T follicular helper cell (primary cell): ENCODE measurements at places on chromosomes 5 and 9.

DNA sequence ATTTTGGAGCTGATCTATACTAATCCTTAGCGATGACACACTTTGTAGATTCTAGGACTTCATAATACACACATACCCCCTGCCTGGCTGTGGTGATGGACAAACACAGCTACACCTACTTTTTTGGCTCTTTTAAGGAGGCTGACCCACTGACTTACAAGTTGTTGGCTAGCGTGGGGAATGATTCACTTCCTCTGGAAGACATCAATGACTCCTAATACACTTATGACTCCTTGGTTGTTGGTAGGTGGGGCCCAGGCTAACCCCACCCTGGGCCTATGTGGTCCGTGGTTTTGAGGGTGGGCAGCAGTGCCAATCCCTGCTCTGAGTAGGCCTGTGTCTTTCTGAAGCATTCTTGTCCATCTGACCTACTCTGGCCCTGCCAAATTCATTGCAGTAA is 144.4 kb downstream of the SLC12A2 start:
- no peak for DNase-seq

GRCh38 chr5:64165500-64166200 is at the start of gene RNF180:
Gene RNF180 (plus strand): TSS chr5:64165843. CDS start chr5:64200808, 34,965 bp downstream.
- DNase-seq = no peak

- no peak for DNase-seq
Measured at GRCh38 chr9:35990155-35990554, 32.2 kb upstream of the OR2S2 start.

- DNase-seq = no peak
Measured at GRCh38 chr5:33205727-33206410, 234.9 kb upstream of the TARS1 start.

- no peak for DNase-seq
Measured at GRCh38 chr5:14766584-14766983, 102.1 kb downstream of the OTULIN start.

DNA sequence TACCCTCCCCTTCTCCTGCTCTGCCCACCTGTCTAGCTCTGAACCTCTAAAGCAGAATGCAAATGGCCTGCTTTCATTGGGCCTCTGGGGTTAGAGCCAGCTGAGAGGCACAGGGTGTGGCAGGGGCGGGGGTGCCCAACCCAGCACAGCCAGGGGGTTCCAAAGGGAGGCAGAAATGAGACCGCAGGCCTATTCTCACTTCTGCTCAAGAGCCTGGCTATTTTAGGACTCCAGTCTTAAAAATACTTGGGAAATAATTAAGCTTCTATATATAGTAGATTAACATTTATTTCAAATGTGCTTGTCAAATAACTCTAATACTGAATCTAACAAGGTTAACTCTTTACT is 5.7 kb downstream of the QSOX2 start:
- no peak for DNase-seq

- no peak for DNase-seq
Measured at GRCh38 chr9:15873573-15874177, 320.8 kb downstream of the CCDC171 start.

- no peak for DNase-seq
Measured at GRCh38 chr5:135988546-135988945, 33.8 kb upstream of the LECT2 start.

DNA sequence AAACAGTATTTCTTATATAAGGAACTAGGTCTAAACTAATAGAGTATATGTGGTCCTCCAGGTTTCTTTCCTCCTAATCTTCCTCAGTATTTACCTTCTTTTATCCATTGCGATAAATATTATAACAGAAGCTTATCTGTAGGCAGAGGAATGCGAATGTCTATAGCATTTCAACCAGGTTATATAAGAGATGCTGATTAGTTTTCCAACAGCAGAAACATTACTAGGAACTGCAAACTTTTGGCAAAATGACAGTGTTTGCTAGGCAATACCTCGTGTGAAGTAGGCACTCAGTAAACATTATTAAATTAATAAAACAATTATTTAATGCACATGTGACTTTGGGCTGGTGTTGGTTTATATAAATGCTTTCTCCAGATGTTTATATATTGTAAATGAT is 206.5 kb downstream of the GABRB2 start:
- no peak for DNase-seq

GRCh38 chr9:113890704-113891103 is 14.6 kb downstream of the ZNF618 start:
- DNase-seq = no peak

DNA sequence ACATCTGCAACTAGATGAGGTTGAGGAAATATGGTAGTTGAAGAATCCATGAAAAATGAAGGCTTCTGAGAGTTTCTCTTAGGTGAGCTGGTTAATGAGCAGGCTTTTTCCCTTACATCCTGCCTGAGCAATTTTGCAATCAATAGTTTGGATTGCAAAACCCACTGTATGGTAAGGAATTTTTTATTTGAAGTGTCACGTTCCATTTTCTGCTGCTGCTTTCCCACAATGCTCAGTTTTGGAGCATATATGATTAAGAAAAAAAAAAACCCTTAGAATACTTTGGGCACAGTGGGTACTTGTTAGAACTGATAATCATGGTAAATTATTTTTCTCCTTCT is 144.2 kb downstream of the PCSK1 start:
- no peak for DNase-seq

- no peak for DNase-seq
Measured at GRCh38 chr5:148342371-148343045, 7.1 kb downstream of the SPINK9 start.

DNA sequence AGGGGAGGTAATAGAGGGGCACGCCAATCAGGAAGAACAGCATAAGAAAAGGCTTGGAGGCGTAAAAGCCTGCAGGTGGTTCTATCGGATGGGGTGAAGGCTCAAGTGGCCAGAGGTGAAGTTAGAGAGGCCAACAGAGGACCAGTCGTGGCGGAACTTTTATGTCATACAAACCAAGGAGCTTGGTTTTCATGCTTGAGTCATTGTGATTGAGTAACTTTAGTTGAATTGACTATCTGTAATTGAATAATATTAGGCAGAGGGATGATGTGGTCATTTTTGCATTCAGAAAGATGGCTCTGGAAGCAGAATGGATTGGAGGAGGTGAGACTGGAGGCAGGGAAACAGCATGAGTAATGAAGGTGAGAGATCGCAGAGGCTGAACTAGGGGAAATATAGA is 7.2 kb upstream of the SPINK4 start:
- DNase-seq = no peak

GRCh38 chr9:124210697-124211096 is 47.1 kb upstream of the NEK6 start:
- no peak for DNase-seq

- DNase-seq = no peak
Measured at GRCh38 chr5:144194144-144194543, 23.5 kb downstream of the KCTD16 start.

DNA sequence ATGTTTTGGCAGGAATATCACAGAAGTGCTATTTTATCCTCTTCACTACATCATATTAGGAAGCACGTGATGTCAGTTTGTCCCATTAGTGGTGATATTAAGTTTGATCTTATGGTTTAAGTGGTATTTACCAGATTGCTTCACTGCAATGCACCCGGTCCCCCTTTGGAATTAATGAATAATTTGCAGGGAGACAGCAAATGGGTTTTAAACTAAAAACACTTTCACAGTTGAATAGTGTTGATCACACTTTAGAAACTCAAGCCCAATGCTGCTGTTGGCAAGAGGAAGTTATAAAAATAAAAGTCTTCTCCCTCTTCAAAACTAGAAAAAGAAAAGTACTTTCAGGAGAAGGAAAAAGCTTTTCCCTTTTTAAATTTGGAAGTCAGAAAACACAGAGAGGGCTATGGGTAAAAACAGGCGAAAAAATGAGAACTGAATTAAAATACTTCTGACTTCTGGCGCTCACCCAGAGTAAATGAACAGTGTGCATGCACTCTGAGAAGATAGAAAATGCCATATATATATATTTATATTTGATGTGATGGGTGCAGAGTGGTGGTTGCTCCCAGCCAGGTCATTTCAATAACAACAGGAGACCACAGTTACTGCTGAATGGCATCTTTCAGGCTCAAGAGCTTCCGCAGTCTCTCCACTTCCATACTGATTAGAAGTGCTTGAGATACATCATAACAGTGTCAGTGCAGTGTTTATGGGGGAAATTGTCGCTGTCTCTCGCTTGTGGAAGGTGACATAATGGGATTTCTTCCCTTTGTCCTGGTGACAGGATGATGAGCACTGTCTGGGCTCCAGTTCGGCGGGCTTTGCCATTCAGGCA is 278.0 kb downstream of the ZSWIM6 start:
- DNase-seq = no peak

DNA sequence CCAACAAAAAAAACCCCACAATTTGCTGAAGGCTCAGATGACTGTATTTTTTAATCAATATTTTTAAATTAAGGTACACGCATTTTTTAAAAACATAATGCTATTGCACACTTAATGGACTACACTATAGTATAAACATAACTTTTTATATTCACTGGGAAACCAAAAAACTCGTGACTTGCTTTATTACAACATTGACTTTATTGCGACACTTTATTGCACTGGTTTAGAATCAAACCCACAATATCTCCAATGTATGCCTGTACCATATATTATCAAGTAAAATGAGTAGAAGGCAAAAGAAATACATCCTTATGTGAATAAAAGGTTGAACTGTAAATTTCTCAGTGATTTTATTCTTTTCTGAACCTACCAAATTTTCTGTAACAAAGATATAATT is 53.7 kb downstream of the RICTOR start:
- DNase-seq = no peak

DNA sequence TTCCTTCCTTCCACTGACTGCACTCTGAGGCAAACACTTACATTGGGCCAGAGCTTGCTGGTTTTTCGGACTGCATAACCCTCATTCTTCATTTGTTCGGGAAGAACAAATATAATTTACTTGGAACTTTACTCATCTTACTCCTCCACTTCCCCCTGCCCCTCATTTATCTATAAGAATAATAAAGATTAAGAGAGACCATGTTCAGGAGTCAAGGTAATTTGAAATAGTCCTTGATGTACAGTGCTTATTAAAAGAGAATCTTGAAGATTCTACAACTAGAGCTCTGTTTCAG is 65.6 kb downstream of the BASP1 start:
- DNase-seq = no peak

- no peak for DNase-seq
Measured at GRCh38 chr5:157387683-157388093, 72.3 kb upstream of the NIPAL4 start.

DNA sequence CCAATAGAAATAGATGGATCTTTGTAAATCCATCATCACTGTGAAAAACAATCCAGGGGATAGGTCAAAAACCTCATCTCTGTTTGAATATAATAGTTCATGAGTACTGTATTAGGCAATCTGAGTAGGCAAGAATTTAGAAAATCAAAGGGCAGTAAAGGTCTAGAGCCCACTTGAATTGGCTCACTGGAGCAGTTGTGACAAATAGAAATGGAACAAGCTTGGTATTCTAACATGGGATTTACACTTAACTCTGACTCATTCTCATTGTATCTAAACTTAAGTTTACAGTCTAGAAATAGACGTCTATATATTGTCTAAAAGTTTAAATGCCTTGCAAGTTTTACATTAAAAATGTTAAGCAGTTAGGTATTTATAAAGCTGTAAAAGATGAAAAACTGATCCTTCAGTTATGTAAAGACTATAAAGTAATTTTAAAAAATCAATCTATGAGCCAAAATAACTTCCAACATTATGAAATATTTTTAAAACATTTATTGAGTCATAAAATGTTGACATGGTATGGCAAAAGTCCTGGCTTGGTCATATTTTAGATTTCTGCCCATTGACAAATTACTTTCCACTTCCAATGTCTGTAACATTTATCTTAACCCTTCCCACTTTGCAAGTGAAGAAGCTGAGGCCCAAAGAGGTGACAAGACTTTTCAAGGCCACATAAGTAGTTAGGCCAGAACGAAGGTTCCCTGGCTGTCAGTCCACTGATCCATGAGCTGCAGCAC is 203.7 kb upstream of the NREP start:
- no peak for DNase-seq

- DNase-seq = no peak
Measured at GRCh38 chr9:130451509-130452388, 7.0 kb downstream of the ASS1 start.

- no peak for DNase-seq
Measured at GRCh38 chr5:56039985-56040384, 45.2 kb upstream of the IL6ST start.

DNA sequence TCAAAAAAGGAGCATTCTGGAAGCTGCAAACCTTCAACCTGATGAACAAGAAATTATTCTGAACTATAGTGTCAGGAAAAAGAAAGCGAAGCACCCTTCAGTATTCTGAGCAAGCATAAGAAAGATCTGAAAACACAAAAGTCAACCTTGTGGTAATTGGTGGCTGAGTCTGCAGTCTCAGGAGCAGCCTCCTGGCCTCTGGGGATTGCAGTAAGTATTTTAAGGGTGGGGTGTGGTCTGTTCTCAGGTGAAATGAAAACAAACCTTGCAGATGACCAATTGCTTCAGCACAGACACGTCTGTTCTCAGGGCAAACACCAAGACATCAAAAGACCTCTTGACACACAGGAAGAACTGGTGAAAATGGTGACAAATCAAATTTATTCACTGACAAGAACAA is 147.8 kb upstream of the RAPGEF1 start:
- DNase-seq = no peak

GRCh38 chr9:130824079-130824478 is 11.0 kb upstream of the ABL1 start:
- DNase-seq = no peak

- DNase-seq = no peak
Measured at GRCh38 chr5:143678148-143678905, 133.6 kb upstream of the HMHB1 start.

DNA sequence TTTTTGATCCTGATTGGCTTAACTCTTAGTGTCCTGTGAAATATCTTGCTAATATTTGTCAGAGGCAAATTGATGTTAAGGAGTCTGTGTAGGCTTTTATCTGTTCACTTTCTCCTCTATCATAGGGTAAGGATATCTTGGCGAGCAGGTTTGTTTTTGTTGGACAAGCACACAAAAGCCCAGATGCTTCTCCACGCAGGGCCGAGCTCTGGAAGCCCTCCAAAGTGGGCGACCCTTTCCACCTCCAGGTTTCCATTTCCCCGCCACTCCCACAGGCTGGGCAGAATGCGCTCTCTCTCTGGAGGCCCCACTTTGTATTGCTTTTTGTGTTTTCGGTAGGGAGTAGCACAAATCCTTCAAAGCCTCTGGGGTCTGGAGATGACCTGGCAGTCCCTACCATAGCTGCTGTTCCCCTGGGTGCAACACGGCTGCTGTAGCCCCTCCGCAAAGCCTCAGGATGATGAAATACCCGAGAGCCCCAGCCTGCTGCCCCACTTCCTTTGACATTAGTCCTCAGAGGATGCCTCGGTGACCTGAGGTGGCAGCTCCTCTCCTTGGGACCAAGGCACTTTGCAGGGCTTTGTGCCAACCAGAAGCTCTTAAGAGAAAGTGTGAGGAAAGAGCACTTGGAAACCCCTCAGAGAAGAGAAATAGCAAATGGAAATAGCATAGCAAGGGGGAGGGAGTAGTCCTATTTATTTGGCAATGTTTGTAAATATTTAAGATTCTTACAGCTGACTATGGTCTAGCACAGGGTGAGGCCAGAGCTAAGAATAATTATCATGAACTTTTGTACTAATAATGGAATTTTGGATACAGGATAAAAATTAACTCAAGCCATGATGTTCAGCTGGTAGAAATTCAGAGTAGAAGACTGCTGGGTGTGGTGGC is 122.8 kb downstream of the ARHGEF28 start:
- DNase-seq = no peak
